GF-D8 (cell line): ENCODE measurements at places on chromosomes 5 and 9.

- DNase-seq = no peak
Measured at GRCh38 chr5:177980743-177981151, 15.3 kb downstream of the PROP1 start.

DNA sequence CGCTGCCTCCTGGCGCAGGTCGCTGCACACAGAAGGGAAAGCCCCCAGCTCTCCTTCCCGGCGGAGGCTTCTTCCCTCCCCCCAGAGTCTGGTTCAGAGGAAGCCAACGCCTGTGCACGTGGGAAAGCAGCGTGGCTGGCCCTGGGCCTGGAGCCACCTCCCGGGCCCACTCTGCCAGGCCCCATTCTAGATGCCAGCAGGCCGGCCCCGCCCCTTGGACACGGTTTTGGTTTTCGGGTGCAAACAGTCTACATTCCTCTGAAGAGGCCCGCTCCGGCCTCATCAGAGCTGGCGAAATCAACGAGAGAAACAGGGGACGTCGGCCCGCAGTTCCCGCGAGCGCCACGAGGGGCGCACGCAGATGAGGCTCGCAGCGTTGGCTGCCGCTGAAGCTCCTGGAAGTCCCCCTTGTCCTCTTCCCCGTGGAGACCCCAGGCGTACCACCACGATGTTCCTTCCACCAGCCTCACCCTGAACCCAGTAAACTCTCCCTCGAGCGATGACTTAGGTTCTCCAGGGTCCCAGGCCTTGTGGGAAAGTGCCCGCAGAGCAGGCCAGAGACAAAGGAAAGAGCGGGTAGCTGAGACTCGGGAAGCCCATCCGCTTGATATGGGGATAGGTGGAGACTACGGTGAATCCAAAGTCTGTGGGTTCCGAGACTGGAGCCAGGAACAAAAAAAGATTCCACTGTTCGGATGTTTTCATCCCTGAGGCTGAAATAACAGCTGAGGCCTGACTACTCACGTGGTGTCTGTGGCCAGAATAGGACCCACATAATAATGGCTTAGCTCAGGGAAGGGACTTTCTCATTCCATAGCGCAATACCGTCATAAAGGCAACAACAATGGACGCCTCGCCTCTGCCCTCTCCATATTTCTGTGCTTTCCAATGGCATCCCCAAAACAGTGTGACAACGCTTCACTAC lies 64.2 kb downstream of the KLF4 start:
- DNase-seq = no peak

- DNase-seq = no peak
Measured at GRCh38 chr5:161530700-161531099, 15.8 kb downstream of the GABRB2 start.

DNA sequence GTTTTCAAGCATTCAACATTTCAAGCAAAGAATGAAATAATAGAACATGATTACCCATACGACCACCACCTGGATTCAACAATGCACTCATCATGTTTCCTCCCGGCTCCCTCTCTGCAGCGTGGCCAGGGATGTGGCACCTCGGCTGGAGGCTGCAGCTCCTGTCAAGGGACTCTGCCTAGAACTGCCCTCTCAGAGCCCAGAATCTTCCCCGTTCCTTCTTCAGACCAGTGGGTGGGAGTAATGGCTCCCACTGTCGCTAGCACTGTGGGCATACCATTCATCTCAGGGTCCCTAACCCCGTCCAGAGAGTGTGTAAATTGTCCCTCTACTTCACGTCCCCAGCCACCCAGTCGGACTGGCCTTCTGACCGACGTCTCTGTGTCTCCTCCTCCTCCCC lies 118.6 kb upstream of the COL5A1 start:
- DNase-seq = no peak

- DNase-seq = no peak
Measured at GRCh38 chr5:156020647-156021046, 306.3 kb upstream of the SGCD start.

DNA sequence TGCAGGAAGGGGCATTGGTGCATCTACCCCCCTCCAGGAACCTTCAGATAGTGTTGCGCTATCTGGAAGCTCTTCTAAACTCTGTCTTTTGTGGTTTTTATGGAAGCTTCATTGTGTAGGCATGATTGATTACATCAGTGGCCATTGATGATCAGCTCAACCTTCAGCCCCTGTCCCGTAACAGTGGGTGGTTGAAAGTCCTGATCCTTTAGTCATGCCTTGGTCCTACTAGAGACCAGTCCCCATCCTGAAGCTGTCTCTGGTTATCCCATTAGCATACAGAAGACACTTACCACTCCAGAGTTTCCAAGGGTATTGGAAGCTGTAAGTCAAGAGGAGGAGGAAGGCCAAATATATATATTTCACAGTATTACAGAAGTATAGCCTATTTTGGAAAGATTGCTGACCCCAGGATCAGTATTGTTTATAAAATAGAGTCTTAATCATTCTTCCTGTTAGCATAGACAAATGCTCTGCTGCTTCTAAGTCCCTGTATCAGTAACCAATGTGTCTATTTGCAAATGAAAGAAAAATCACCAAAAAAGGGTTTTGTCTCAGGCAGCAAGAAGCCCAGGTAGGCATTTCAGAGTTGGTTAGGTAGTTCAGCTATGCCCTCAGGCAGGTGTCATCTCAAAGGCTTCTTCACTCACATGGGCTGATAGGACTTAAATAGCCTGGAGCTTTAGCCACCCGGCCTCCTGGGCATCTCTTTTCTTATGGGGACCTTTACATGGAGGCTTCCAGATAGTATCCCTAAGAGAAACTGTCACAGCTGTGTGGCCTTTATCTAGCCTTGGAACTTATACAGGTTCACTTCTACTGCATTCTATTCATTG lies 41.6 kb downstream of the SPIN1 start:
- DNase-seq = no peak

GRCh38 chr9:98121058-98121457 lies 2.0 kb upstream of the TRIM14 start:
- peak; percentile 56 for DNase-seq

DNA sequence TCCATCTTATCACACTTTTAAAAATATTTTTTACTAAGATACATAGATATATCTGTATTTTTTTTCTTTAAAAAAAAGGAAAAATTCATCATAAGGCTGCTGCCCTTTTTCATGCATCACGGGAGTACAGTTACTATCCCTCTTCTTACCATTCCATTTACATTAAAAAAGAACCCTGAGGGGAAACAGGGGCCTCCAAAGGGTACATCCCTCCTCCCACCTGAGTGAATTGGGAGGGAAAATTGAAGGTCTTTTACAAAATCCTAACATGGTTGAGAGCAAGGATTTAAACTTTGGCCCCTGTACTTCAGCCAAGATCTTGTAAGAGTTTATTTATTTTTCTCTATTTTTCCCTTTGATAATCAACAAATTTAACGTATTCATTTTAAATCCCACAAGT lies 319.2 kb downstream of the MLLT3 start:
- DNase-seq = no peak

GRCh38 chr5:56270058-56270457 lies 36.9 kb upstream of the ANKRD55 start:
- DNase-seq = no peak

DNA sequence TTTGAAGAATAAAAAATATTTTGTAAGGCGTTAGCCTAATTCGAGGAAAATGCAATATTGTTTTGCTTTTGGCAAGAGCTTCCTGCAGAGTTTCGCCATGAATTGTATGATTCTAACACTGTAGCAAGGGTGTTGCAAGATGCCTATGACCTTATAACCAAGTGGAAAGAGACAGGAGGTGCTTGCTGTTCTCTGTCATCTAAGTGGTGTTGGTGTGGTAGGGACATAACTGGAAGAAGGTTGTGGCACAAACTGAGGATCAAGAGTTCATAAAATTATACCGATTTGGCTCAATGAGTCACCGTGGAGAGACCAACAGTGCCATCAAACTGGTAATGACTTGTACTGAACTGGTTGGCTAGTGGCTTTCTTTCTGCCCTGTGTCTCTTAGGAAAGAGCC lies 6.3 kb downstream of the STC2 start:
- no peak for DNase-seq

DNA sequence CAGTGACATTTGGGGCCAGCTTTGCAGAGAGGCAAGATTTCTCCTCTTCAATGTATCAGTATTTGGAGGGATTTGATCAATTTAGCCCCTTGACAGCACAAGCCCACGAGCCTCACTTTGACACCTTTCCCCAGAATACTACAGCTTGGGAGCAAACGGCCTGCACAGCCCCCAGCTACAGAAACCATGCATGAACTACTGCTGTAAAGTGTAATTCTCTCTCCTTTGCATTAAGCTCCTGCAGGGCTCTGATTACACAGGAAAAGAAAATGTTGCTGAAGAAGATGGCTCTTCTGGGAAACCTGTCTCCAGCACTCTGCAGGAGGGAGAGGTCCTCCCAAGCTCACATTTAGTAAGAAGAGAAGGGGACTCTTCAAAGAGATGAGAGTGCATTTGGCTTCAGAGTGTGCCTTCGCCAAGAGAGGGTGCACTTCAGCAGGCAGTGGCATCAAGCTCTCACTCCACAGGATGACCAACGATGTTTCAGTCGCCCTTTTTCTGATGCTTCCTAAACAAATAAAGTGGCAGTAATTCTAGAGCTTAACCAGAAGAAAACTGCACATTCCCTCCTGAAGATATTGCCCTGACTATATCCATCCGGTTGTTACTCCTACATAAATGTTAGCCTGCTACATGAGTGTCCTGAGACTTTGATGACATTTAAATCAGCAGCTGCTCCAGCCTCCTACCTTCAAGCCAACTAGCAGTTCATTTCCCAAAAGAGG lies 272.2 kb downstream of the AUH start:
- DNase-seq = no peak

- no peak for DNase-seq
Measured at GRCh38 chr5:101429241-101429640, 526.2 kb upstream of the ST8SIA4 start.

DNA sequence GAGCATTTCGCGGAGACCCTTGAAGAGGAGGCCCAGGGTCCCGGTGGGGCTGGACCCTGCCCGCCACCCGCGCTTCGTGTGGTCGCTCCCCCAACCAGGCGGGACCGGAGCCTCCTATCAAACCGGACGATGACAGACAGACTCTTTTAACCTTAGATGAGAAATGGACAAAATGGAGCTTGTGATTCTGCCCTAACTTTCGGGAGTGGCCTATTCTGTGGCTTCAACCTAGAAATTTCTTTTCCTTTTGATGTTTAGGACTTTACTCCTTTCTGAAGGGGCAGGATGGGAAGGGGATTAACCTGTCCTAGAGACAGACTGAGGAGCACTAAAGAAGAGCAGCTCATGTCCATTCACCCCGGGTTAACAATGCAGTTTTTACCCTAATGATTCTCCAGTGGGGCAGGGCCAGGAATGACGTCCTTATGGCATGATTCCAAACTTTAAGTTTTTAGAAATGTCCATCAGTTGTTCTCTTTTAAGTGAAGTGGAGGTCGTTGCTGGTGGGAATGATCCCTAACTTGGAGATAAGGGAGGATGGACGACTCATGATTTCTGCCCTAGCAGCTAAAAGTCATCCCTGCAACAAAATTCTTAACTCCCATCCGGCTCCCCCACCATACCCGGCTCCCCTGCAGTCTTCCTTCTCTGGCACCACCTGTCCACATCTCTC lies 1.0 kb downstream of the NIPSNAP3A start:
- no peak for DNase-seq

DNA sequence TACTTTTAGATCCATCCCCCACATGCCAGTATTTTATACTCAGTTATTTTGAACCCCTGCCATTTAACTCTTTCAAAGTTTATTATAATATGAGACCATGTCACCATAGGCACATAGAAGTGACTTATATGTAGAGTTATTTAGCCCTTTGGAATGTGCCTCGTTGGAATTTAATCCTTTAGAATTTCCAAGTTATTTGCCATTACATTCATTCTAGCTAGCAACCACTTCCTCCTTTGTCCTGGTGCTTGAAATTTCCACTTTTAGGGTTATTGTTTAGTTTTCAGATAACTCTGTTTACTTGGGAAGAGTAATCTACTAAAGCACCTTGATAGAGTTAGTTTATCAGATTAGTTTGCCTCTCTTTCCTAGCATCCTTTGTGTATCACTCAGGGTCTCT lies 82.8 kb upstream of the TLE1 start:
- DNase-seq = no peak

GRCh38 chr5:32683125-32683524 lies 28.0 kb upstream of the NPR3 start:
- no peak for DNase-seq

DNA sequence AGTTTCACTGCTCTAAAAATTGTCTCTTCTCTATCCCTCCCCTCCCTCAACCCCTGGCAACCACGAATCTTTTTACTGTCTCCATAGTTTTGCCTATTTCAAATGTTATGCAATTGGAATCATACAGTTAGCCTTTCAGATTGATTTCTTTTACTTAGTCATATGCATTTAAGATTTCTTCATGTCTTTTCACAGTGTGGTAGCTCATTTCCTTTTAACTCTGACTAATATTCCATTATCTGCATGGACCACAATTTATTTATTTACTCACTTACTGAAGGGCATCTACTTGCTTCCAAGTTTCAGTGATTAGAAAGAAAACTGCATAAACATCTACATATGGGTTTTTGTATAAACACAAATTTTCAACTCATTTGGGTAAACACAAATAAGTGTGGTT lies 372.3 kb downstream of the CDH18 start:
- no peak for DNase-seq

- DNase-seq = no peak
Measured at GRCh38 chr5:59517926-59518585, 375.5 kb downstream of the PDE4D start.

- DNase-seq = no peak
Measured at GRCh38 chr5:140429724-140430123, 28.1 kb downstream of the ANKHD1 start.

GRCh38 chr5:5423586-5423985 lies 1.1 kb downstream of the ICE1 start:
- no peak for DNase-seq

DNA sequence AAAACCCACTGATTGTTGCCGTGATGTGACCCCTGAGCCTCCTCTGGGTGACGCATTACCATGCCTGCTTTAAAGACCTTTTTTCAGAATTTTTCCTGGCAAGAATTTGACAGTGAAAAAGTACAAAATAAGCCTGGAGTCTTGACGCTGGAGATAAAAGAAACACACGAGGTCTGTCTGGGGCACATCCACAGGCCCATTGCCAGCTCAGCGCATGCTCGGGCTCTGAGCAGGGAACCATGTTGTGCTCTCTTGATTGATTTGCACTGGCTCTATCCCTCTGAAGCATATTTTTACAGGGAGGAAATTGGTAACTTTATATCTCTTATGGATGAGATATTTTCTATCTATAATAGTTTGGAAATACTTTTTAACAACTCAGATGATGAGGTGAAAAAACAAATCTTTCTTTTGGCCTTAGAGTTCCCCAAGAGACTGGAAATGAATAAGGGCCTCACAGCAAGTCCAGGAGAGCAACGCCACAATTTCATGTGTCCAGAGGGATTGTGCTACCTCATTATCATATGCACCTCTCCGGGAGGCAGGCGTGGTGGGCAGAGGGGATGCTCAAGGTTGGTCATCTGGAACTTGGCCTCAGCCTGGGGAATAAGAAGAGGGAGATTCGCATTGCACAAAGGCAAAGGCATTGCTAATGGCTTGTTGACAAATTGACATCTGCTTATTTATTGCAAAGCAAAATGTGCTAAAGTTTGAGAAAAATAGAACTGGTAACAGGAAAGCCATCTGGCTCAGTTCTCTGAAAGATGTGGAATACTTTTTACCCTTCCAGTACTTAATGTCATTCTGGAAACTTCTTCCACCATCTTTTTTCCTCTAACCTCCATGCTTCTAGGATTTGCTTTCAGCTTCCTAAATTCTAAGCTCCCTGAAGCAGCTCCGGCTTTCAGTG lies 183.8 kb downstream of the PJA2 start:
- no peak for DNase-seq
